ENCODE measurements at places on chromosomes 4 and X. TPM values are rescaled to one million over a fixed set of nuclear protein-coding genes. Genes with fewer than 3 reads are reported as not detected.

The MAGEA12 gene
- not detected for total RNA-seq

The NCAPG gene
- total RNA-seq = 0.26 TPM

The FRMD7 gene
- total RNA-seq = not detected

GRCh38 chrX:105874790-105875189 lies 52.5 kb downstream of the NRK start:
- no peak for DNase-seq

All from mesenteric fat pad (tissue), 1 donor.